ENCODE measurements at places on chromosomes 4 and X. TPM values are rescaled to one million over a fixed set of nuclear protein-coding genes. Genes with fewer than 3 reads are reported as not detected.

The SMIM10 gene
- 3.2 TPM for total RNA-seq

The USP26 gene
- total RNA-seq: not detected

The CFAP99 gene
- total RNA-seq: not detected

- no peak overlapping the region for H3K4me3 ChIP-seq
- H3K4me1 ChIP-seq: peaks cover 10% of the 10 kb centered on the region
- H3K27me3 ChIP-seq: no peaks in the 10 kb centered on the region
- no peak overlapping the region for H3K27ac ChIP-seq
- DNase-seq: no peak
- H3K36me3 ChIP-seq: no peaks in the 10 kb centered on the region
These were observed 14.4 kb upstream of the CYBB start for GRCh38 chrX:37765507-37765906.

DNA sequence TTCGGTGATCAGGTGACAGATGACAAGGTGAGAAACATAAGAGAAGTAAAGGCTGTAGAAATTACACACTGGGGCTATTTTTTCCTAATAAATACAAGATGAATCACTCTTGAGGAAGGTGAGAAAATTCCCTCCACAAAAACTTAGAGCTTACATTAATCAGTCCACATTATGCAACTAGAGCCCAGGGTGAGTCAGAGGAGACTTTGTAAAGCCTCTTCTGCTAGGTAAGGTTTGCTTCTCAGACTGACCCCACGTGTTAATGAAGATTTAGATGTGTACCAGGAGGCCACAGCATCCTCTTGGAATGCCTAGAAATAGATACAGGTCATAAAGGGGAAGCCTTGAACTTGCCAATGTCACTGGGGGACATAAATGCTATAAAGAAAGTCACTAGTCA, 396.0 kb upstream of the SMIM31 start:
- DNase-seq: no peak
- no peaks in the 10 kb centered on the region for H3K4me1 ChIP-seq
- H3K27ac ChIP-seq: no peak overlapping the region
- H3K36me3 ChIP-seq: no peaks in the 10 kb centered on the region

DNA sequence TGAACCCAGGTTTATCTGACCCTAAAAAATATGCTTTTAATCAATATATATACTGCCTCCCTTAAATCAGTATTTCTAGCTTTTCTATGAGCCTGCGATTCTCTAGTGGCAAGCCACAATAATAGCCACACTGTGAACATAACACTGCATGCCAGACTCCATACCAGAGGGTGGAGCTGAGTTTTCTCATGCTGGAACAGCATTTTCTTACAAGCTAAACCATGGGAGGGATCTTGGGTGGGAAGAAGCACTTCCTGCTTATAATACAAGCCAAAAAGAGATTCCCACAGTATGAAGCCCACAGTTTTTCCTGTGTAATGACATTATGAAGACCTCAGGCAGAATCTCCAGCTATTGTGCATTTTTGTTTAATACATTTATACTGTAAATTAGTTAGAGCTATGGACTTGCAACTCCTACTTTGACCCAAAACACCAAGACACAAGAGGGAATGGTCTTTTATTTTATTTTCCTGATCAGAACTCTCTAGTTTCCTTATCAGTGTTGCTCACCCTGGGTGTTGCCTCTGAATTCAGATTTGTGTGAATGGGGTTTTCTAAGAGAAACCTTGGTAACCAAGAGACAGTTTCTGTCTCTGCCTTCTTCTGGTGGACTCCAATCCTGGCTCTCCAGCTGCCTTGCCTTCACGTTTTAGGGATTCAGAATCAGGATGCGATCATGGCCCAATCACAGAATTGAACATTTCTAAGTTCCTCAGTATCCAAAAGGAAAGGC, 74.5 kb upstream of the EOLA2 start:
- DNase-seq: no peak
- no peak overlapping the region for H3K4me3 ChIP-seq
- no peak overlapping the region for H3K27ac ChIP-seq
- no peaks in the 10 kb centered on the region for H3K36me3 ChIP-seq
- H3K4me1 ChIP-seq: no peaks in the 10 kb centered on the region
